ENCODE measurements at places on chromosomes 6 and 20. TPM values are rescaled to one million over a fixed set of nuclear protein-coding genes. Genes with fewer than 3 reads are reported as not detected.

OR12D3 gene
- not detected for total RNA-seq

ADGRG6 gene
- total RNA-seq: 19.3 TPM

CST5 gene
- not detected for total RNA-seq

HLA-C gene
- total RNA-seq: 68.8 TPM

SCRT2 gene
- not detected for total RNA-seq

Data from hair follicular keratinocyte (primary cell).